ENCODE measurements at places on chromosomes 1 and 21.

GRCh38 chr1:57712846-57713245, 289.0 kb upstream of the DAB1 start:
- DNase-seq = no peak

DNA sequence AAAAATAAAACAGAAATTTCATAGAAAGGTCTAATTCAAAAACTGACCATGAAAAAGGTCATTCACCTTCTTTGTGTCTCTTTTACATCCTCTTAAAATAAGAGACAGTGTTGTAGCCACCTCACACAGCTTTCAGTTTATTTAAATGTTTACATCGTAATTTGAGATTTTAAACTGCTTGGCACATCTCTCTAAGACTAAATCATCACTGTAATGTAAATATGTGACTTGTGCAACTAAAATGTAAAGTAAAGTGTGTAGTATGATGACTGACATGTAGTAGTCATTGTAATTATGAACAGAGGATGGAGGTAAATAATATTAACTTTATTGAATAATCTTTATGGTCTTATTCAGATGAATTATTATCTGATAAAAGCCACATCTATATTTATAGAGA, 283.9 kb downstream of the KCNT2 start:
- no peak for DNase-seq

DNA sequence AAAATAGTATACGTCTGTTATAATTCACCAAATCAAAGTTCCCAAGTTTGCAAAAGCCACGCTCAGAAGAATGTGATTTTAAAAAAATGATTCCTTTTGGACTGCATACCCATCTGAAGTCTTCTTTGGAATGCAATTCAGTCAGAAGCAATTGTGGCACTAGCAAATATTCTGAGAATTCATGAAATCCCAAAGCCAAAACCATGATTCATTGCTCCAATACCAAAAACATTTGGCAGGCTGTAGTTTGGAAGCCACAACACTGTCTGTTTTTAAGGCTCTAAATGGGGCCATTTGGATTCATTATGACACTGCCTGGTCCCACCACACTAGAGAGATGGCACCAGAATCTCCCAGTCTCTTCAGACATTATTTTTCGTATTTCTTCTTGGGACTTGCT, 21.8 kb upstream of the LRRC53 start:
- DNase-seq = peak; percentile 2

- peak; percentile 2 for DNase-seq
Observed at GRCh38 chr1:106717591-106717990, 338.9 kb upstream of the PRMT6 start.

DNA sequence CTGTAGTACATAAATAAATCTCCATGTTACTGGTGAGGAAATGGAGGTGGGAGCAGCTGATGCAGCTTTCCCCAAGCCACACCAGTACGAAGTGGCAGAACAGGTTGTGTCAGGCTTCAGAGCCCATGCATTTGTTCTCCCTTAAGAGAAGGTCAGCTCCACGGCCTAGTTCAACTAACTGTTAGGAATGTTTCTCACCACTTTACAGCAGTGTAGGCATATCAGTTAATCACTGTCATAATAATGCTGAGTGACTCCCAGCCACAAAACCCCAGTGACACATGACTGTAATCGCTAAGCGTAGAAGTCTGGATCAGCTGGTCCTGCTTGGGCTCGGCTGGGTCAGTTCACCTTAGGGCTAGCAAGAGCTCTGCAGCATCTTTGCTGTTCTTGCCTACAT, 90.4 kb downstream of the VPS26C start:
- DNase-seq = no peak

- DNase-seq = no peak
Observed at GRCh38 chr1:22788254-22788661, 77.6 kb downstream of the EPHB2 start.

GRCh38 chr1:109589679-109590078, 29.7 kb downstream of the GNAT2 start:
- no peak for DNase-seq

- no peak for DNase-seq
Observed at GRCh38 chr1:48684381-48684780, 92.3 kb downstream of the BEND5 start.

- DNase-seq = peak; percentile 5
Observed at GRCh38 chr1:54081306-54082270, 28.2 kb downstream of the TCEANC2 start.

DNA sequence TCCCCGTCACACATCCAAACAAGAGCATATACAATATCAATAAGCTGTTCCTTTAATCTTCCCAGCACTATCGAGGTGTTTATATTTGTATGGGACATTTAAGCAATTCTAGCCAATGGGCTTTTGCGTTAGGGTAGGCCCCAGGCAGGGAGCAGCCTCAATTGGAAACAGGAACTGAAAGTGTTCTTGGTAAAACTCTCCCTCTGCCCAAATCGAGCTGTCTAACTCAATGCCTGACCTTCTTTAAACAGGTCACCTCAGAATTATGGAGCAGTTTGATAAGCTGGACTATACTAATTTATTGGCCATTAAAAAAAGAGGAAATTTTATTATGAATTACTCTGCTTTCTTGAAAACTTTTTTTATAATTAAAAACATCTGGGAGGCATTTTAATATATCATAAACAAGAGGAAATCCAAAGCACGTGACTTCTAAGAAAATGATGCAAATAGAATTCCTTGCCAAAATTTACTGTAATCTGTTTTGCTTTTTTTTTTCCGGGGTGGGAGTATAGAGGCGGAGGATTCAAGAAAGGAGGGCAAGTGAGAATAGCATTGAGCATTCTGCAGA, 498.1 kb downstream of the LMO4 start:
- DNase-seq = peak; percentile 68

DNA sequence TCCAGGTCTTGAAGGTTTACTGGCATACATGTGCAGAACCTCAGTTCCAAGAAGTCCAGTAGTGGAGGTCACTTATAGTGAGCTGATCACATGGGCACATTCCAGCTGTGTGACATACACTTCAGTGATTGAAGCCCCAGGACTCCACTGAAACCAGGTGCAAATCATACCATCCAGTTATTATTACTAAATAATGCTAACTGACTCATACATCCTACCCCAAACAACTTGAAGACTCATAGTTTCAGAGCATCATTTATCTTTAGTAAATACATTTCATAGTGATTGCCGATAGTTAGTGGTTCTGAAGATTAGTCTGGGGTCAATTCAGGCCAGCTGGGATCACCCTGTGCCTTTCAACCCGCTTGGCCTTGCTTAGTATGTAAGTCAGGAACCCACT, 137.9 kb upstream of the UBE2U start:
- DNase-seq = no peak

DNA sequence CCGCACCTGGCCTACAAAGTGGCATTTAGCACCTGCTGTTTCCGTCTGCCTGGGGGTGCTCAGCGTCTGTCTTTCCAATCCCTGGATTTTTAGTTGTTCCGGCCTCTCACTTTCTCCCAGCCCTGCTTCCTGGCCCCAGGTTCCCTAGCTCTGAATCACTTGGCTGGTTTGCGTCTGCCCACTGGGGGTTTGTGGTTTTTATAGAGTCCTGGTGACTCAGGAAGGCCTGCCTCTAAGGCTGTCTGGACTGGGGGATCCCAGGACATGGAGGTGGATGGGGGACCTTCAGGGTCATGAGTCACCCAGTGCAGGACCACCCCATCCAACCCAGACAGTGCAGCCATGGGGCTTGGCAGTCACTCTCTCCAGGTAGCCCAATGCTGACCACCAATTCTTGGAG, 53.5 kb downstream of the MRPL37 start:
- no peak for DNase-seq

DNA sequence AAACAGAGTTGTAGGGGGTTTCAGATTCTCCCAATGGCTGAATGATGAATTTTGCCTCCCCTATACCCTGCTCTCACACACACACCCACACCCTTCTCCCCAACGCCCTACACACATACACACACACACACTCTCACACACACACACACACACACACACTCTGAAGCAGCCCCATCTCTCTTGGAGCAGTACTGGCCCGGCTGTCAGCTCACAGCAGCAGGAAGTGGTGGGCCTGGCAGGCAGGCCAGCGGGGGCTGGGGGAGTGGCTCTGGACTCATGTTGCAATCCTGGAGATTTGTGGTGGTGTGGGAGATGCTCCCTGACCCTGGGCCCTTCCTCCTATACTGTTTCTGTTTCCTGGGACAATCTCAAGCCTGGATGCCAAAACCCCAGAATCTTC, 2.2 kb downstream of the IKBKE start:
- DNase-seq = peak; percentile 29

- DNase-seq = no peak
Observed at GRCh38 chr1:227725046-227725445, 10.1 kb downstream of the JMJD4 start.

DNA sequence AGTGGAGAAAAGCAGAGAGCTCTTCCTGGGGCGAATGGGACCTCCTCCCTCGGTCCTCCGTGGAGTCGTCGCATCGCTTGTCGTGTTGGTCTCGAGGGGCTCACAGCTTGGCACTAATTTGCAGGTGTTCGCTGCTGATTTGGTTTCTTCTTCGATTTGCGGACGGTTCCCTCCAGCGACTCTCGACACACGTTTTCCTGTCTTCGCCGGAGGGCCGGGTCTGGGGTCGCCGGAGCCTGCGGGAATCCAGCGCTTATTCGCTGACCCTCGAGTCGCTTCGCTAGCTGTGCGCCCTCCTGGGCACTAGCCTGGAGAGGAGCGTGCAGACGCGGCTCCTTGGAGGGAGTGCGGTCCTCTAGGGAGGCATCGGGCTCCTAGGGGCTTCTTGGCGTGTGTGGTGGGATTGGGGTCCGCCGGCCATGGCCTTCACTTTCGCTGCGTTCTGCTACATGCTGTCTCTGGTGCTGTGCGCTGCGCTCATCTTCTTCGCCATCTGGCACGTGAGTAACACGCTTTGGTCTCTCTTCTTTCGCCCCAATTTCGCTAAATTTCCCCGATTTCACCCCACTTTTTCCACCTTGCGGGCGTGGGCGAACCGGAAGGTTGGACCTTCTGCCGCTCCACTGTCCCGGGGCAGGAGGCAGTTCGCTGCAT, 766 bp downstream of the CNIH3 start:
- no peak for DNase-seq

DNA sequence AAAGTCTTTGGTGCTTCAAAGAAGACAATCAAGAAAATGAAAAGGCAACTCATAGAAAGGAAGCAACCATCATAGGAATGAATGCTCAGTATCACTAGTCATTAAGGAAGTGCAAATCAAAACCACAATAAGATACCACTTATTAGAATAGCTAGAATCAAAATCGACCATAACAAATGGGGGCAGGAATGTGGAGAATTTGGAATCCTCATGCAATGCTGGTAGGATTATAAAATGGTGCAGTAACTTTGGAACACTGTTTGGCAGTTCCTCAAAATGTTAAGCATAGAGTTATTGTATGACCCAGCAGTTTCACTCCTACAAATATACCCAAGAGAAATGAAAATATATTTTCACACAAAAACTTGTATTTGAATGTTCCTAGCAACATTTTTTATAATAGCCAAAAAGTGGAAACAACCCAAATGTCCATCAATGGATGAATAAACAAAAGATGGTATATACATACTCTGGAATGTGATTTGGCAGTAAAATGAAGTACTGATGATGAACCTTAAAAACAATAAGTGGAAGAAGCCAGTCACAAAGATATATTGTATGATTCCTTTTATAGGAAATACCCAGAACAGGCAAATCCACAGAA, 105.6 kb downstream of the MIS18A start:
- no peak for DNase-seq

DNA sequence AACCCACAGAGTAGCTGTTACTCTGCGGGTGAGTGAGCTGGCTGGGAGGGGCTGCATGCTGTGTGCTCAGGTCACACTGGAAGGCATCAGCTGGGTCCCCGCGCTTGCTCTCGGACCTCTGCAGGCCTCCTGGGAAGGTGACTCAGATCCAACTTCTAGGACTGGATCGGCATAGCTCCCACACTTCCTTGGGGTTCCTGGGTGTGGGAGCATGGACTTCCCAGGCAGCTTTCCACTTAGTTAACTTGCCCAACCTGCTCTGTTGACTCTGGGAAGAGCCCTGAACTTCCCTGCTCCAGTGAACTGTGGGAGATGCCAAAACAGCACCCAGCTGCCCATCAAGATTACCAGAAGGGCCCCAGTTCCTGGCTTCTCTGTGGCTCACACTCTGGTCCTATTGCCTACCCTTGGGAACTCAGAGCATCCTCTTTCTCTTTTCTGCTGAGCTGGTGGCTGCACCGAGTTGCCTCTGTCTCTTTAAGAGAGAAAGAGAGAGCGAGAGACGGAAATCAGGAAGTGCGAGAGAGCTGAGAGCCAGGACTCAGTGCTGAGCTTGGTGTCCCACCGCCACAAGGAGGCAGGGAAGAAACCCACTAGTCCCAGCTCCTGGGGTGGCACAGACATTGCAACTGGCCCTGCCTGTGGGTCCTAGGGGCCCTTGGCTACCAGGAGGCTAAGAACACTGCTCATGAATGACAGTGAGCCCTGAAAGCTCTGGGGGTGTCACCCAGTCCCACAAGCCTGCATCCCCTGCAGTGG, at the start of gene IKBKE:
Gene IKBKE, plus strand, starts transcription at position 544 of the 759 bp plus-strand sequence. CDS start 2,752 bp downstream, outside the sequence.
- DNase-seq = peak; percentile 19

DNA sequence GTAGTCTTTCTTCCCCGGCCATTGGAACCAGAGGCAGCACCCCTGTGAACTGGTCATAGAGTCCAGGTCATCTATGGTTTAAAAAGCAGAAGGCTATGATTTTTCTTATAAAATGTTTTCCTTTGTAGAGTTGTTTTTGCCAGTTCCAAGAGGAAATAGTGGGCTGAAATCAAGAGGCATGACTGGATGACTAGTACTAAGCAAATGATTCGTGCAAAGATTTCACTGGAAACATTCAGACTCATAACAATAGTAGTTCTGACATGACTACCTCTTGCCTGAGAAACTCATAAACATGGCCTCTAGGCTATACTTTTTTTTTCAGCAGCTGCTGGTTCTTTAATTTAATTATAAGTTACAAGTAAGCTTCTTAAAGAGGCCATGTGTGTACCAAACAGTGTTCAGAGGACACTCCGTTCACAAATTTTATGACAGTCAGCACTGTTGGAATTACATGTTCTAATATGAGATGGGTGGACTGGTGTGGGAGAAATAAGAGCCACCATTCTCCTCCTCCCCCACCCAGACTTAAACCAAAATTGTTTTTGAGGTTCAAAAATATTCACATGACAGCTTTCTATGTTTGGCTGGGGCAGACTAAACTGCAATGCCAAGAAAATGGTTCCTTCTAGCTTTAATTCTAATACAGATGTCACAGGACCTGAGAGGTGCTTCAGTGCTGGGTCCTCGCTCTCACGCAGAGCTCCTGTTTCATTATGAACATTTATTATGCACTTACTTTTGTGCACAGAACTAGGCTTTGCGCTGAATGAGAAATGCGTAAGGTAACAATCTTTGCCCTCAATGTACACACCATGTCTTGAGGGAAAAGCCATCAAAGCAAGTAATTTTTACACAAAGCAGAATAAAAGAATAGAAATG, 147.5 kb downstream of the ZC3H11B start:
- DNase-seq = peak; percentile 68

- peak; percentile 68 for DNase-seq
Observed at GRCh38 chr1:184621260-184621659, 133.4 kb downstream of the EDEM3 start.

- DNase-seq = peak; percentile 15
Observed at GRCh38 chr1:157105988-157106812, 6.6 kb upstream of the ETV3L start.

DNA sequence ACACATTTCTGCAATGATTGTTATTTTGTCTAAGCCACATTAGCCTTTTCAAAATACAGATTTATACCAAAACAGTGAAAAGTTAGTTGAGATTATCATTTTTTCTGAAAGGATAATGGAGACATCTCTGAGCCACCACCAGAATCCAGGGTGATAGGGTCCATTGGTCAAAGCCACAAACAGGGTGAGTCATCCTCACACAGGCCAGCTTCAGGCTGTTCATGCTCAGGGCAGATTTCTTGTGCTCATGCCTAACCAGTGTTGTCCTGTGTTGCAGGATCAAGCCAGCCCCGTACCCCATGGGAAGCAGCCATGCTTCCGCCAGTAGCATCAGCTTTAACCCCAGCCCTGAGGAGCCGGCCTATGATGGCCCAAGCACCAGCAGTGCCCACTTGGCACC, 13.4 kb downstream of the ELOA start:
- DNase-seq = no peak
